GM23338 (cell line): ENCODE measurements at places on chromosomes 4 and X.
A peak's percentile ranks its signal among the peaks of the same experiment; 100 is the strongest.

DNA sequence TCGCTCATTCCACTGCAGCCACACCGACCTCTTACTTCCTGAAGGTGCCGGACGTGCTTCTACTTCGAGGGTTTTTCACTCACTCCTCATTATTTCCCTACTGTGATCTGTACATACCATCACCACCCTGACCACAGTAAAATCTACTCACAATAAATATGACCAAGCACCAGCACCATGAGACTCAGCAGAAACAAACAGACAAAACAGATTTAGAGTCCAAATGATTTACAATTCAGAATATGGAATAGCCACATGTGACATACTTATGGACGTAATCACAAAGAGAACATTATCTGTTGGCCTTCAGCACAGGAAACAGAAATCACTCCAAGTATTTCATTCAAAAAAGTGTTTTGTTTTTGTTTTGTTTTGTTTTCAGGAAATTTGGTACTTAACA lies 16.1 kb upstream of the KLB start:
- no peak for DNase-seq
- H3K27me3 ChIP-seq, result no peaks in the 10 kb centered on the region
- H3K36me3 ChIP-seq, result no peaks in the 10 kb centered on the region
- no peaks in the 10 kb centered on the region for H3K4me1 ChIP-seq
- H3K27ac ChIP-seq, result no peak overlapping the region

- peaks cover 12% of the 10 kb centered on the region for H3K4me1 ChIP-seq
- no peak overlapping the region for H3K27ac ChIP-seq
- no peak overlapping the region for H3K4me3 ChIP-seq
- peaks cover 32% of the 10 kb centered on the region for H3K27me3 ChIP-seq
Observed at GRCh38 chr4:108763986-108764385, 1.1 kb upstream of the ETNPPL start.

- H3K27me3 ChIP-seq, result no peaks in the 10 kb centered on the region
- H3K27ac ChIP-seq, result no peak overlapping the region
- peaks cover 9% of the 10 kb centered on the region for H3K4me1 ChIP-seq
- H3K4me3 ChIP-seq, result no peak overlapping the region
Observed at GRCh38 chrX:44036336-44036735, 63.1 kb upstream of the NDP start.

GRCh38 chrX:150935467-150935866 lies 37.0 kb upstream of the CD99L2 start:
- H3K27ac ChIP-seq, result no peak overlapping the region
- H3K27me3 ChIP-seq, result no peaks in the 10 kb centered on the region
- H3K36me3 ChIP-seq, result no peaks in the 10 kb centered on the region
- no peak for DNase-seq
- H3K4me1 ChIP-seq, result peaks cover 10% of the 10 kb centered on the region

DNA sequence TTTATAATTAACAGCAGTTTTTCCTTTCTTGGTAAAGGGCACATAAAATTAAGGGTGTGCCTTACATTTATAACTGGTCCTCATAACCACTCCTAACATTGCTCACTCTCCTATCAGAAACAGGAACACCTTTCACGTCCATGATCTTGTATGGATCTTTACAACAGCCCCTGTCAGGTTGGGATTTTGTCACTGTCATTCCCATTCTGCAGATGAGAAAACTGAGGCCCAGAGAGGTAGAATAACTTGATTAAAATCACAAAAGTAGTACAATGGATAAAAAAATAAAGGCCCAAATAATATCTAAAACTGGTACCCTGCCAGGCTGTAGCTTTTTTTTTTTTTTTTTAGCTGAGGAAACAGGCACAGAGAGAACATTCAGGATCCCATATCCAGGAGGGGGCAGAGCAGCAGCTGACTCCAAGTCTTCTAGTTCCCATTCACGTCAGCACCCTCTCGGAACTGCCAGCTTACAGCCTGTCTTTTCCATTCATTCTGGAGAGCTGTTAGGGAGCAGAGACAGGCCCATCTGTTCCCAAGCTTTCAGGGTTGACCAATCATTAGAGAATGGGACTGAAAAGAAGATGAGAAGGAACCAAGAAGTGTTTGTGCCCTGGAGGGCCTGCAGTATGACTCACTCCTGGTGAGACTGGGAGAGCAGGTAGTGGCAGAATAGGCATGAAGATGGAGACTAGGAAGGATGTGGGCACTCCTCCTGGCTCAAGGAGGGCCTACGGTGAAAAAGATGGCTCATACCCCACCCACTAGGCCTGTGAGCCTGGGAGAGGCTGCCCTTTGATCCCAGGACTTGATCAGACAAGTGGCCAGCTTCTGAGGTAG lies 7.3 kb downstream of the SUV39H1 start:
- no peak for DNase-seq
- no peak overlapping the region for H3K27ac ChIP-seq
- H3K36me3 ChIP-seq, result no peaks in the 10 kb centered on the region
- 0 out of 2 replicates have a peak, but pooled peaks cover 1% of the 10 kb centered on the region for H3K4me1 ChIP-seq

DNA sequence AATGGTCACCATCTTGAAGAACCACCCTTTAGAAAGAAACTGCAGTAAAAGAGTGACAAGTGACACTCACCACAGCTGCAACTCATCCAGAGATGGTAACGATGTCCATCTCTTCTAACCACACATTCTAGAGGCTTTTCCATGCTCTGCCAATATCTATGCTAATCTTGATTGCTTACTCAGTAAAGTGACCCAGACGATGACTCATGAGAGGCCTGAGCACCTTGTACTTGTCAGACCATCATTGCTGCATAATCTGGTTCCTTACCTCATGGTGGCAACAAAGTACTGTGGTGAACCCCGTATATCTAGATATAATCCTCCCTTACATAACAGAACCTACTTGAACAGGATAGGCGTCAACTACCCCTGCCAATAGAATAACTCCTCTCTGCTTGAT lies 75.6 kb downstream of the CCNG2 start:
- H3K4me3 ChIP-seq, result no peak overlapping the region
- H3K36me3 ChIP-seq, result no peaks in the 10 kb centered on the region
- H3K27me3 ChIP-seq, result no peaks in the 10 kb centered on the region
- no peak overlapping the region for H3K27ac ChIP-seq
- no peaks in the 10 kb centered on the region for H3K4me1 ChIP-seq

DNA sequence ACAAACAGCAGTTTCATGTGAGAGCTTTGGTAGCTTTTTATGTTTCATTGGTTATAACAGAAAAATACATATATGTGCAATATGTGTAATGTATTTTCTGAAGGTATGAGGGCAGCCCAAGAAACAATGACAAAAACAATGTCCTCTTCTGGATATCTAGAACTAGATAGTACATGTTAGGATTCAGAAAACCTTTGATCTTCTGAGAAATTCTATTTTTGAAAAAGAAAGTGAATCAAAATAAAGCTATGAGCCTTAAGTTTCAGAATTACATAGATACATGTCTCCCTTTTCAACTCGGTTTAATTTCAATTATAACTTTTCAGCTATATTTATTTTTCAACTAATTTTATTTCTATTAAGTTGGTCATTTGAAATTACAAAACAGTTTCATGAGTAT lies 131.9 kb downstream of the REELD1 start:
- H3K27ac ChIP-seq, result no peak overlapping the region
- no peak for DNase-seq
- no peaks in the 10 kb centered on the region for H3K4me1 ChIP-seq
- H3K27me3 ChIP-seq, result no peaks in the 10 kb centered on the region

DNA sequence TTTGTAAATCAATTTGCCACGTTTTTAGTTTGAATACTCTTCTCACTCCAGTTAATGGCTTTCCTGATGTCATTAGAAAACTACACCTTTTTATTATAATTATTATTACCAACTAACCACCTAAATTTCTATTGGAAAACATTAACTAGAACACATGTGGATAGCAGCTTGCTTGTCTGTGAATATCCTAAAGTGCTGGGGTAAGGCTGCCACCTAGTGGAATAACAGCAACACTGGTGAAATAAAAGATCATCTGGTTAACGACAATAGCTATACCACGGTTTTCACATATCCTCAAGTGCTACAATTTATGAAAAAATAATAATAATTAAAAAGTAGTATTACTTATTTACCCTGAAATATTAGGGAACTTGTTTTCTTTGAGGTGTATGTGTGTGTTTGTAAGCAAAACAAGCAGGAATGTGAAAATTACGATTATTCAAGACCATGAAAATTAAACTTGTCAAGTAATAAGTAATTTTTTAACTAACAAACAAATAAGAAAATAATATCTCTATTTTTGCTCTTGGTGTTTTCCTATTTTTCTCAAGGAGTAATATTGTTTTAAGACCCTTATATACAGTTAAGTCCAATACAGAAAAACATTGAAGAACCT lies 130.1 kb upstream of the TECRL start:
- no peaks in the 10 kb centered on the region for H3K27me3 ChIP-seq
- no peaks in the 10 kb centered on the region for H3K4me1 ChIP-seq
- no peaks in the 10 kb centered on the region for H3K36me3 ChIP-seq
- no peak overlapping the region for H3K4me3 ChIP-seq

GRCh38 chrX:68440442-68440841 lies 7.1 kb upstream of the OPHN1 start:
- no peak for DNase-seq
- H3K27me3 ChIP-seq, result no peaks in the 10 kb centered on the region
- no peak overlapping the region for H3K27ac ChIP-seq
- no peaks in the 10 kb centered on the region for H3K4me1 ChIP-seq
- H3K36me3 ChIP-seq, result no peaks in the 10 kb centered on the region

GRCh38 chr4:114423582-114423981 lies 175.0 kb upstream of the UGT8 start:
- 0 out of 2 replicates have a peak, but pooled peaks cover 6% of the 10 kb centered on the region for H3K36me3 ChIP-seq
- H3K4me3 ChIP-seq, result no peak overlapping the region
- no peak overlapping the region for H3K27ac ChIP-seq
- DNase-seq, result no peak
- no peaks in the 10 kb centered on the region for H3K27me3 ChIP-seq

DNA sequence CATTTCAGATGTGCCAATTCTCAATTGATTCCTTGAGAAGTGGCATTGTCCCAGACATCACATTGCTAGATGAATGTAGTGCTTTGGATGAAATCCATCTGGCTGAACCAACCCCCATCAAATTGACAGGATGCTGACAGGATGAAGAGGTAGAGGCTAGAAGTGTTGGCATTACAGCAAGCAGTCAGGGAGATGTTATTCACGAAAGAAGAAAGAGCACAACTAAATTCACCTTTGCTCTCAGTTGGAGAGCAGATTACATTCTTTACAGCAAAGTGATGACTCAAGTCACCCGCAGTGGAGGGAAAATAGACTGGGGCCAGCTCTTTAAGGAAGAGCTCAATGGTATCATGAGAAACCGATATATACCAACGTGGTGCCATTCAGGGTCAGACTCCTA lies 259.6 kb downstream of the C4orf33 start:
- no peak for DNase-seq
- no peak overlapping the region for H3K4me3 ChIP-seq
- no peaks in the 10 kb centered on the region for H3K27me3 ChIP-seq
- no peak overlapping the region for H3K27ac ChIP-seq
- no peaks in the 10 kb centered on the region; the same call in 1 of the 2 replicates for H3K4me1 ChIP-seq

DNA sequence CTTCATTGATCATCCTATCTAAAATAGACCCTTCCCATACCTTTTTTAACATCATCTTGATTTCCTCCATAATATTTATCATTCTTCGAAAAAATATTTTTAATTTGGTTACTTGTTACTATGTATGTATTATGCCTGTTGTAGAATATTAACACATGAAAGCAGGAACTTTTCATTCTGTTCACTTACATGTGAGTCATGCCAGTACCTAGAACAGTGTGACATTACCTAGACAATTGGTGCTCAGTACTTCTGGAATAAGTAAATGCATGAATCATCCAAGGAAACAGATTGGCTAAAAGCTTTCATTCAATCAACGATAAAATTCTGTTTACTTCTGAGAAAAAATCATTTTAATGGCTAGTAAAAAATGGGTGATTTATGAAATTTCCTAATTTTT lies 76.4 kb downstream of the CXXC4 start:
- DNase-seq, result no peak
- H3K4me3 ChIP-seq, result no peak overlapping the region
- no peaks in the 10 kb centered on the region for H3K27me3 ChIP-seq

GRCh38 chr4:156321203-156321602 lies 367.5 kb upstream of the CTSO start:
- no peak overlapping the region for H3K4me3 ChIP-seq
- H3K36me3 ChIP-seq, result no peaks in the 10 kb centered on the region
- DNase-seq, result no peak
- no peaks in the 10 kb centered on the region for H3K4me1 ChIP-seq
- no peaks in the 10 kb centered on the region for H3K27me3 ChIP-seq

GRCh38 chrX:47175588-47175980 lies 18.0 kb upstream of the UBA1 start:
- H3K27ac ChIP-seq, result no peak overlapping the region
- no peak for DNase-seq
- H3K4me1 ChIP-seq, result no peaks in the 10 kb centered on the region

GRCh38 chrX:97909245-97909644 lies 1025.5 kb downstream of the RPA4 start:
- H3K4me1 ChIP-seq, result no peaks in the 10 kb centered on the region
- H3K27me3 ChIP-seq, result no peaks in the 10 kb centered on the region
- H3K36me3 ChIP-seq, result no peaks in the 10 kb centered on the region
- H3K27ac ChIP-seq, result no peak overlapping the region

GRCh38 chrX:15854080-15854655 lies 445 bp downstream of the AP1S2 start:
- peak; percentile 54 for DNase-seq
- peaks cover 37% of the 10 kb centered on the region for H3K4me1 ChIP-seq

GRCh38 chr4:74260036-74260435 lies 48.2 kb upstream of the EPGN start:
- no peaks in the 10 kb centered on the region for H3K27me3 ChIP-seq
- no peaks in the 10 kb centered on the region for H3K4me1 ChIP-seq
- DNase-seq, result no peak
- H3K27ac ChIP-seq, result no peak overlapping the region
- H3K36me3 ChIP-seq, result no peaks in the 10 kb centered on the region
- no peak overlapping the region for H3K4me3 ChIP-seq

DNA sequence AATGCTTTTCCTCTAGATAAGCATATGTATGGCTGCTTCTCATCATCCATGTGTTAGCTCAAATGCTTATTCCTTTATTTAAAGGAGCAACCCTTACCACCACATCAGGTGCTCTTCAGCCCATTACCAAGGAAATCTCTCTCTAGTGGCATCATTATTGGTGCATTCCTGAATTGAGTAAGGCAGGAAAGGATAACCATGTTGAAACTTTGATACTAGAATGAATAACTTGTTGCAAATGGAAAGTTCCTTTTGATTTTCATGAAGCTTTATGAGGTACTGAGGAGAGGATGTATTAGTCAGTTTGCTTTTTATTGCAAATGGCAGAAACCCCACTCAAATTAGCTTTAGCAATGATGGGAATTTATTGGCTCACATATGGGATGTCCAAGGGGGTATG lies 212.3 kb upstream of the FGF13 start:
- no peaks in the 10 kb centered on the region for H3K4me1 ChIP-seq
- no peak overlapping the region for H3K27ac ChIP-seq
- H3K4me3 ChIP-seq, result no peak overlapping the region
- no peak for DNase-seq
- no peaks in the 10 kb centered on the region for H3K27me3 ChIP-seq
- no peaks in the 10 kb centered on the region for H3K36me3 ChIP-seq

GRCh38 chrX:40080894-40081678 lies 16.7 kb downstream of the BCOR start:
- peaks cover 43% of the 10 kb centered on the region for H3K4me1 ChIP-seq
- 0 out of 2 replicates have a peak overlapping the region, but pooled peaks have one; percentile 32 for H3K4me3 ChIP-seq
- H3K36me3 ChIP-seq, result no peaks in the 10 kb centered on the region
- no peak for DNase-seq
- H3K27ac ChIP-seq, result no peak overlapping the region
- peaks cover 24% of the 10 kb centered on the region for H3K27me3 ChIP-seq
